ENCODE measurements at places on chromosomes 3 and 15.
A peak's percentile ranks its signal among the peaks of the same experiment; 100 is the strongest.

- no peak for DNase-seq
Measured at GRCh38 chr3:168877899-168878298, 782.2 kb upstream of the GOLIM4 start.

GRCh38 chr15:69034352-69034751 is 19.9 kb downstream of the NOX5 start:
- DNase-seq = peak; percentile 47

DNA sequence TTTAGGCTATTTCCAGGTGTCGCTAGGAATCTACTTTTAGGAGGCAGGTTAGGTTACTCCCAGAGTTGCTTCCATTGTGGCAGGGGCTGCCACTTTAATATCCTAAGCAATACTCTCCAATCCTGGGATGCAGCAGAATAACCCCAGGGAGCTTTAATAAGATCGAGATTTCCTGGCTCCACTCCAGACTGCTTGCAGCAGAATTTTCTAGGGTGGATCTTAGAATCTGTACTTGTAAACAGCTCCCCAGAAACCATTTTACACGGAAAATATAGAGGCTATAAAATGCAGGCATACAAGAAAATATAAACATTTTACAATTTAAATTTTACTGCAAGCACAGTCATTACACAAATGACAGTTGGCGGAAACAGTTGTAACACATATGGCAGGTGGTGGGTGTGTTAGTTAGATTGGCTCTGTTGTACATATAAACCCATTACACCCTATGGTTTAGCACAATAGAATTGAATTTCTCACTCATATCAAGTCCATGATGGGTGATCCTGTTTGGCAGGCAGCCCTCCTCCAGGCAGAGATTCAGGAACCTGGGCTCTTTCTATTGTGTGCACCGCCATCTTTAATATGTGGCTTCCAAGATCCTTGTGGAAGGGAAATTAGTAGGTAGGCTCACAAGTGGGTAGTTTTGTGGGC is 35.0 kb upstream of the TNFAIP8L3 start:
- DNase-seq = no peak

DNA sequence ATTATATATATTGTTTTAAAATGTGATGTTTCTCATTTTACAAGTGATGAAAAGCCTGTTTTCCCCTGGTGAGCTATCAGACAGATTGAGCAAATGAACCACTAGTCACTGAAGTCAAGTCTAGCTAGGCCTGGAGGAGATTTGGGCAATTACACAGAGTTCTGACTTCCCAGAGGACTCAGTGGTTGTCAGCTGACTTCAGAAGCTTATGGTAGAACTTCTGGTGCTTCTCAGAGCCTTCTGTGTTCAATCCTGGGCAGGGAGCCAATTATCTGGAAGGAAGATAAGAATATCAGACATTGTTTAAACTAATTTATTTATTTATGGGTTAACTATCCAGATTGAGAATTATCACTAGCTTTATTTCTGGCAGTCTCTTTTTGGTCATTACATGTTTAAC is 37.7 kb upstream of the NAALADL2 start:
- no peak for DNase-seq

- DNase-seq = no peak
Measured at GRCh38 chr15:29708519-29708918, 113.7 kb downstream of the TJP1 start.
